8988T (cell line): ENCODE measurements at places on chromosomes 6 and 20.

GRCh38 chr6:20605061-20605460 lies 70.8 kb downstream of the CDKAL1 start:
- no peak for DNase-seq

GRCh38 chr6:37783856-37784584 lies 35.5 kb upstream of the ZFAND3 start:
- no peak for DNase-seq

DNA sequence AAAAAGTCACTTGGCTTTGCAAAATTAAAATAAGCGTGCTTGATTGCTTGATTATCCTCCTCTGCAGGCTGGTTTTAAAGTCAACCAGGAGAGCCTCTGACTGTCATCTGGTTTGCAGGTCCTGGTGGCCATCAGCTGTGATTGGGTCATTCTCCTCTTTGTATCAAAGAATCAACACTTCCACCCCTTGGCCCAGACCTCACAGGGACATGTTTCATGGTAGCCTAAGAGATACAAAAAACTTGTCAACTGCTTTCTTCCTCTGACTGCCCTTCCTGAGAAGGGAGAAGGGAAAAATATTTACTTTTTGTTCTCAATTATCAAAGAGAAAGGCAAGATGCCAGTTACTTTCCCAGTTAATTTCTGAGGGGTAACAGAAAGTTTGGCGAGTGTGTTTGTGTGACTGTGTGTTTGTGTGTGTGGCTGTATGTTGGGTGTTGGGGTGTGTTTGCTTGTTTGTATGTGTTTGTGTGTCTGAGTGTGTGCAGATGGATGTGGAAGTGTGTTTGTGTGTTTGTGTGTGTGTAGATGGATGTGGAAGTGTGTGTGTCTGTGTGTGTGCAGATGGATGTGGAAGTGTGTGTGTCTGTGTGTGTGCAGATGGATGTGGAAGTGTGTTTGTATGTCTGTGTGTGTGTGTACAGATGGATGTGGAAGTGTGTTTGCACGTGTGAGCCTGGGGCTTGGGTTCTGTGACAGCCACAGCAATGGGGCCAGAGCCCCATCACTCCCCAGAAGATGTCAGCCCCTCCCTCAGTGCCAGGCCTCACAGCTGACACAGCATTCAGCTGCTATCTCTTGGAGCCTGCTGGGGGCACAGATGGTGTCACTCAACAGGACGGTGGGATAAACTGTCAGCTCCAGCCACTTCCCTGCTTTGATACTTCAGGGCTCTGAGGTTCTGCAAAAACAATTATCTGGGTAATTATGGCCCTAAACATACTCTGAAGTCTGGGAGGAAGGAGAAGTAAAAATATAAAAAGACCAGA lies 98.6 kb upstream of the RNF24 start:
- DNase-seq = no peak

DNA sequence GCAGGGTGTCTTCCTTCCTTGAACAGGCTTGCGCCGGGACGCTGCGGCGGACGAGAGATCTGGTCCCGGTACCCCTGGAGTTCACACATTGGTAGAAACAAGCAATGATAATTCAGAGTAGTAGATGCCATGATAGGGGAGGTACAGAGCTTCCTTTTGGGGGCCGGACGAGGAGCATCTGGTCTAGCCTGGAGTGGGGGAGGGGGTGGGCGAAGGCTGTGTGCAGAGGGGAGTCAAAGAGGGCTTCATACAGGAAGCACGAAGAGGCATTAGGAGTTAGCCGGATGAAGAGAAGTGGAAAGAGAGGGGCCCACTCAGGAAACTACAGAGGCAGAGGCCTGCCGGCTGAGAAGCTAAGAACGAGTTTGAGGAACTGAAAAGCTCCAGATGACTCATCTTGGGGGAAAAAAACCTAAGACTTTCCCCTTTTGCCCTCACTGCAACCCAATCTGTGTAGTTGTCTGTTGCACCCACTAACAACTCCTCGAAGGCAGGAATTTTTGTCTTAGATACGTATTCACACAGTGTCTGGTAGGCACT lies 611 bp downstream of the CNPY3 start:
- DNase-seq = no peak

DNA sequence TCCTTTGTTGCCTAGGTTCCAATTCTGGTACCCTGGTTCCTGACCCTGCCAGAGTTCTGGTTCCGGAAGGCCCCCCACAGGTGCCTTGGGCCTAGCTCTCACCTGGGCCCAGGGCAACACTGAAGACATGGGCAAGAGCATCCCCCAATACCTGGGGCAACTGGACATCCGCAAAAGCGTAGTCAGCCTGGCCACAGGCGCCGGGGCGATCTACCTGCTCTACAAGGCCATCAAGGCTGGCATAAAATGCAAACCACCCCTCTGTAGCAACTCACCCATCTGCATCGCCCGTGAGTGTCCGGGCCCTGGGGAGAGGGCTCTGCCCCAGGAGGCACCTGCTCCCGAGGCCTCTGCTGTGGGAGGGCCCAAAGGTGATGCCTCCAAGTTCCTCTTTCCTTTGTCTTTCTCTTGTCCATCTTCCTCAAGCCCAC lies at the start of gene ARMC12:
ARMC12 (plus strand) TSS at position 51 of the 431 bp plus-strand sequence; CDS start at position 128, 77 bp downstream.
- no peak for DNase-seq

GRCh38 chr20:11716239-11716944 lies 201.3 kb upstream of the BTBD3 start:
- DNase-seq = no peak

DNA sequence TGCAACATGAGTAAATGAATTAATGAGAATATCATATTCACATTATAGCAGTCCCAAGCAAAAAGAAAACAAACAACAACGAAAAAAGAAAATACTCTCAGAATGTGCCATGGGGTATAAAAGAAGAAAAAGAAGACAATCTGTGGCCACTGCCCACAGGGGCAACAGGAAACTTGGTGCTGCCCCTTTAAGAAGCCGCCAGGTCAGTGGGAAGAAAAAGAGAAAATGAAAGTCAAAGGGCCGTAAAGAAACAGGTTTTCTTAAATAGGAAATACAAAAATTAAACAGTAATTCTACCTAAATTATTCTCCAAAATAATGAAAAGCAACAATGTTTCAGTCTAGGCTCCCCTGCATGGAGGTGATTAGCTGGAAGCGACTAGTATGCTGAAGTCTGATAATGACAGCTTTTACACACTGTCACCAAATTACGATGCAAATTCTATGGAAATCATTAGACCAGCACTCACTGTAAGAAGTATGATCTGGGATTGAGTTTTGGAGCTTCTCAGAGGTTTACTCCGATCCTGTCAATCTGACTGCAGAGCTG lies 23.6 kb downstream of the GMDS start:
- no peak for DNase-seq

GRCh38 chr20:51516855-51517254 lies 25.7 kb downstream of the NFATC2 start:
- no peak for DNase-seq

- no peak for DNase-seq
Measured at GRCh38 chr20:54345301-54345724, 130.1 kb upstream of the DOK5 start.

GRCh38 chr20:46520976-46521579 lies 7.7 kb upstream of the ZNF334 start:
- no peak for DNase-seq

DNA sequence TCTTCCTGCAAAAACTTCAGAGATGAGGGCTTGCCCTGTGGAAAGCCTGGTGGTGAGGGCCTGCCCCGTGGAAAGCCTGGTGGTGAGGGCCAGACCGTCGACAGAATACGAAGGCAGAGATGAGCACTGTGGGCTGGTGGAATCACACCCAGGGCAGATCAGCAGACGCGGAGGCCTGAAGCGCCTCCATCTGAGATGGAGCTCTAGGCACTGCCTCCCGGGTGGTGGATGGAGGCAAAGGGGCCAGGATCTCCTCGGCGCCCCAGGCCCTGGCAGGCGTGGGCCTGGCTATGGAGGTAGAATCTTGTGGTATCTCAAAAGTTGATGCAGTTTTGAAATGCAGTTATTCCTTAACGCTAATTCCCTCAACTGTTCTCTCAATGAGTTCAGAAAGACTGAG lies 104.8 kb downstream of the PSMB1 start:
- DNase-seq = no peak

- no peak for DNase-seq
Measured at GRCh38 chr20:54140927-54141566, 32.7 kb downstream of the CYP24A1 start.

DNA sequence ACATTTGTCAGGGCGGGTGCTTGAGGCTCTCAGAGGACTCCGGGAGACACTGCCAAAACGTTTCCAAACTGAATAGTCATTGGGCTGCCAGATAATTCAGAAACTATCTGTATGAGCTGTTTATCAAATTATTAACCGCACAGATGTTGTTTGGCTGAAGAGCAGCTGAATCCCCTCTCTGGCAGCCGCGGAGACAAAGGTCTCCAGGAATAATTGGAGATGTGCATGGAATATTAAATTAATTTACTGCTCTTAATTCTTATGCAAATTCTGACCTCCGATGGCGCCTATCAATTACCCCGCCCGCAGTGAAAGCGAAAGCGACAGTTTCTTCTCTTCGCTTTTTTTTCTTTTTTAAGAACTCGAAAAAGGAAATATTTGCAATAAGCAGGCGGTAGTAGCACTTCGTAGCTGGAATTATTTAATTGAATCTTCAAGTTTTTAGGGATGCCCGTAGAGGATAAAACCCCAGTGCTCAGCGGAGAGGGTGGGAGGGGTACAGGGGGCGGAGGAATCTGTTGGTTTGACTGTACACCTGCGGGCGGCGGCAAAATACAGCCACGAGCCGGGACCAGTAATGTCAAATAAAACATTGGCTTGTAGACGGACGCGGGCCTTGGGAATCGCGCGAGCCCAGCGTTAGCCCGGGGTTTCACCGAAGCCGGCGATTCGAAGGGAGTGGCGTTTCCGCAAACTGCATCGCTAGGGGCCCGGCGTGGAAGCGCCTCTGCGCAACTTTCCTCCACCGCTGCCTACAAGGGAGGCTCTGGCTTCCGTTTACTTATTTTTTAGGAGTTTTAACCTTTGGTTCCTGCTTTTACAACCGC lies 6.2 kb downstream of the LINC00237 start:
- no peak for DNase-seq

- DNase-seq = no peak
Measured at GRCh38 chr6:38233161-38233791, 406.5 kb downstream of the BTBD9 start.

- DNase-seq = no peak
Measured at GRCh38 chr6:96836631-96837080, 621 bp downstream of the GPR63 start.

DNA sequence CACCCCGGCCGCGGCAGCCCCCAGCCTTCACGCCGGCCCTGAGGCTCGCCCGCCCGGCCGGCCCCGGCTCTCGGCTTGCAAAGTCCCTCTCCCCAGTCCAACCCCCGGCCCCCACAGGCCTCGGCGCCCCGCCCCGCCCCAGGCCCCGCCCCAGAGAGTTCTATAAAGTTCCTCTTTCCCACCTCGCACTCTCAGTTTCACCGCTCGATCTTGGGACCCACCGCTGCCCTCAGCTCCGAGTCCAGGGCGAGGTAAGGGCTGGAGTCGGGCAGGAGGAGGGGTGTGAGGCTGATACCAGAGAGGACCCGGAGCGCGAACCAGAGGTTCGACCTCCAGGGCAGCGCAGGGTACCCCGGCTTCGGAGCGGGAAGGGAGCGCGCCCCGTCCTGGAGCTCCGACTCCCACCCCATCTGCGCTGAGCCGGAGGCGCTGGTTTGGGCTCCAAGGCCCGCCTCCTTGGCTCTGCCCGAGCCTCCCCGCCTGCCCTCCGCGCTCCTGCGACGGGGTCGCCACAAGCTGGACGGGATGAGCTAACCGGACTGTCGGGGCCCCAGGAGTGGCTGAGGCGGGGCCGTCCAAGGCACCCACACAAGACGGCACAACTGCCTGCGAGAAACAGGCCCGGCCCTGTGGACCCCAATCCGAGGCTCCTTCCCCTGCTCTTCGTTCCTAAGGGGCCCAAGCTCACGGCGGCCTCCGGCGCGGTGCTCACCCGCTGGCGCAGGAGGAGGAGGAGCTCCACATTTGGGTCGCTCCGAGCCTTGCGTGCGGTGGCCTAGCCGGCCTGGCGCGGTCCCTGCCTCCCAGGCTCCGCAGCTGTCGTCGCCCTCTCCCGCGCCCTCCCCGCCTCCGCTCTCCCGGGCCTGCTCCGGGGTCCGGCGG lies at the start of gene IRF4:
IRF4 (plus strand) TSS at position 194 of the 882 bp plus-strand sequence. CDS start 1,401 bp downstream, outside the sequence.
- no peak for DNase-seq

DNA sequence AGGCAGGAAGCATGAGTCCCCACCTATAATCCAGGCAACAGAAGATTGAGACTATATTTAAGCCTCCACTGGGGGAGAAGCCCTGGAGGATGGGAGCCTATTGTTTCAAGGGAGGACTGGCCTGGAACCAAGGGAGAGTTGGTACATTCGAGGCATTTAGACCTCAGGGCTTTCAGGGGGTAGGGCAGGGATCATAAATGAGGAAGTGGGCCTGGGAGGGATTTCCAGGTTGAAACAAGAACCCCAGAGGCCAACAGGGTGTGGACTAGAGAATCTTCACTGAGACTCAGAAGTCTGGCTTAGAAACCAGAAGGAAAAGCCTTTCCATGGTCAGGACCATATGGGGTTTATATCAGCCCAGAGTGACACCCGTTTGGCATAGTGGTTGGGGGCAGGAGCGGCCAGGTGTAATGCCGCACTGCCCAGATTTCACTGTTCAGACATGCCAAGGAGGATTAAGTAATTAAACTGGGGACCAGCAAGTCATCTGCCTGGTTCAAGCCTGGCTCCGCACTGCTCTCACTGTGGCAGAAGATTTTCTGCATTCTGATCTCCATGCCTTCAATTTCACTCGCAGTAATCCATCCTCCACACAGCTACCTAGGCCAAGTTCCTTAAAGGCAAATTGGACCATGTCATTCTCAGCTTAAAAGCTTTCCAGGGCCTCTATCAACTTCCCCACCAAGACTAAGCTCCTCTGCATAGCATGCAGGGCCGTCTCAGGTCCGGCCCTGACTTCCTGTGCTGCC lies 17.8 kb downstream of the LRFN2 start:
- no peak for DNase-seq

DNA sequence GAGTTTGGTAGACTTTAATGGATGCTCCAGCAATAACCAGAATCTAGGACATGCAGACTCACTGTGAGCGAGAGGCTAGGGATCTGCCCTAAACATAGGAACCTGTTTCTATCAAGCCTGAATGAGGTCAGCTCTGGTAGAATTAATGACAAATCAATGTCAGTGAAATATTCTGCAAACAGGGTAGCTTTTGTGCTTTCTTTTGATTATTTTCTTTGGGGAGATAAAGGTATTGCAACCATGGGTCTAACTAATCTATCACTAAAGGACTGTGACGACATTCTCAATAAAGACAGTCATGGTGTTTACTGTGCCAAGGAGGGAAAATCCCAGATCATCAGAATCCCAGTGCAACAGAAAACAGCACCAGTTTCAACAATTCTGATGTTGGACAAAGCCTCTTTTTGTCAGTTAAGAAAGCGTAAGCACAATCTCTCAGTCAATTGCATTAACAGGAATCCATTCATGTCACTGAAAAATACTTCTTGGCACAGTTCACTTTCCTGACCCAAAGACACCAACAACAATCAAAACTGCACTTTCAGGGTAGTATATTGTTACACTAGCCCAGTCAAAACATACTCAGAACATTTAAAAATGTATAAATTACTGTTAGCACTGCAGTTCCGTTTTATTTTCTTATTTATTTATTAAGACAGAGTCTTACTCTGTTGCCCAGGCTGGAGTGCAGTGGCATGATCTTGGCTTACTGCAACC lies 36.8 kb upstream of the SMIM29 start:
- no peak for DNase-seq

GRCh38 chr20:22243067-22243466 lies 341.3 kb downstream of the FOXA2 start:
- DNase-seq = no peak
